ENCODE measurements at places on chromosomes 1 and 21. TPM values are rescaled to one million over a fixed set of nuclear protein-coding genes. Genes with fewer than 3 reads are reported as not detected.

DNA sequence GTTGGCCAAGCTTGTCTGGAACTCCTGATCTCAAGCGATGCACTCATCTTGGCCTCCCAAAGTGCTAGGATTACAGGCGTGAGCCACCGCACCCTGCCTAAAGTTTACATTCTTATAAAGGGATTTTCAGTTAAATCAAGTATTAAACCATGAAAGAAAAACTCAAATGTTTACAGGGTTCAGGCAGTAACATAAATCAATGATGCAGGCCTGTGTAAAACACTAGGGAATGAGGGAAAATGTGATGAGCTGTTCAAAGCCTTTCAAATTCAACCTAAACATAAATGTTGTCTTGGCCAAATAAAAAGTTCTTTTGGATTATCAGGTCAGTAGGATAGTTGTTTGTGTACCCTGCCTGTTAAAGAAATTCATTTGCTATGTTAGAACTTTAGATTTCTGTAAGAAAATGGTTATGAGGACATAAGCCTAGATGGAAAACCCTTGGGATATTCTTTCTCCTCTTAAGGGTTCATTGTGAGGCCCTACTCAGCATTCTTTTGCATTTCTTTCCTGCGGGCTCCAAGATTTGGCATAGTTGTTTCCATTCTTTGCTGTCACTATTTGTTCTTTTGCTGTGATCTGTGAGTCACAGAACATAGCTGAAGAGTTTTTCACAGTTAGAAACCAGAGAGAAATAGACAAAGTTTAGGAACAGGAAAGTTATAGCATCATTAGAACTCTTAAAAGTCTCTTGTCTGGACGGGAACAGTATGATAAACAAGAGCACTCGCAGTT is 8.9 kb upstream of the ZRANB2 start:
- DNase-seq: no peak

DNA sequence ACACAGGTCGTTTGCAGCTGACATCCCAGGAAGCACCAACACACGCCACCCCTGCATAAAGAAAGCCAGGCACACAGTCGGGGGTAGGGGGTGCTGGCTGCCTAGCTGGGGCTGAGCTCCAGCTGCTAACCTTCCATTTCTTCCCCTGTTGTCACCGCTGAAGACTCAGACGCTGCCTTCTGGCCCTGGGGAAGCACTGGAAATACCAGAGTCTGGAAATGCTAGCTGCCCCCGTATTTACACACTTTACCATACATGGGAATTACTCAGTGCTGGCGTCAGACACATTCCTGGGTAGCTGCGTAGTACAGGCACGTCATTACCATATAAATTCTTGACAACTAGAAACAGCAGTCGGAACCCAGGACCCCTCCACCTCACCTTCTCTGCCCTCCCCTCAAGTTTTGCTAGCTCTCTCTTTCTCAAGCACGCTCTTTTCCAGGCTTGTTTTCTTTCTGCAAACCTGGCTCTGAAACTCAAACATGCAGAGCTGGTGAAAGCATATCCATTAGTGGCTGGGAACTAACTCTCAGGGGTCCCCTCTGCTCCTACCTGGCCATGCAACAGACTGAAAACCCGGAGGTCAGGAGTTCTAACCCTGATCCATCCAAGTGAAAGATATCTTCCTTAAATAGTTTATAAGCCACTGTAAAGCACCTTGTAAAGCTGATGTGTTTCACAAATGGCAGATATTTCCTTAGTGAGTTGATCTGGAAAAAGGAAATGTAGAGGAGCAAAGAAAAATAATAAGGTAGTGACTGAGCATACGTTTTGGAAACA is 3.3 kb downstream of the CSRP1 start:
- peak; percentile 74 for DNase-seq

DNA sequence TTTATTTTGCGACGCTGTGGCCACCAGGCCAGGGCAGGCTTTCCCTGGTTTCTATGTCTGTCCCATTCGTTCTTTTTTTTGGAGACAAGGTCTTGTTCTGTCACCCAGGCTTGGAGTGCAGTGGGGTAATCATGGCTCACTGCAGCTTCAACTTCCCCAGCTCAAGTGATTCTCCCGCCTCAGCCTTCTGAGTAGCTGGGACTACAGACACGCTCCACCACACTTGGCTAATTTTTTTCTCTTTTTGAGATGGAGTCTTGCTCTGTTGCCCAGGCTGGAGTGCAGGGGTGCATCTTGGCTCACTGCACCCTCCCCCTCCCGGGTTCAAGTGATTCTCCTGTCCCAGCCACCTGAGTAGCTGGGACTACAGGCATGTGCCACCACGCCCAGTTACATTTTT is 43.4 kb upstream of the WNT4 start:
- DNase-seq: no peak

AGPAT3 gene
- 83.0 TPM for polyA plus RNA-seq

CCDC17 gene
- 0.88 TPM for polyA plus RNA-seq

Measured in large intestine (tissue), 12 donors.